CD8-positive, alpha-beta memory T cell (primary cell): ENCODE measurements at places on chromosomes 12 and 14. TPM values are rescaled to one million over a fixed set of nuclear protein-coding genes. Genes with fewer than 3 reads are reported as not detected.

IFI27L1 gene
- total RNA-seq: 15.5 TPM

PFKM gene
- 39.9 TPM for total RNA-seq

DPF3 gene
- 0.62 TPM for total RNA-seq

GDF3 gene
- not detected for total RNA-seq

GARIN6 gene
- total RNA-seq: not detected

ADAM21 gene
- total RNA-seq: 0.09 TPM

CLEC7A gene
- total RNA-seq: 0.68 TPM

VEZT gene
- 53.6 TPM for total RNA-seq

KLHDC1 gene
- total RNA-seq: 2.0 TPM
